ENCODE measurements at places on chromosomes 11 and 22.

DNA sequence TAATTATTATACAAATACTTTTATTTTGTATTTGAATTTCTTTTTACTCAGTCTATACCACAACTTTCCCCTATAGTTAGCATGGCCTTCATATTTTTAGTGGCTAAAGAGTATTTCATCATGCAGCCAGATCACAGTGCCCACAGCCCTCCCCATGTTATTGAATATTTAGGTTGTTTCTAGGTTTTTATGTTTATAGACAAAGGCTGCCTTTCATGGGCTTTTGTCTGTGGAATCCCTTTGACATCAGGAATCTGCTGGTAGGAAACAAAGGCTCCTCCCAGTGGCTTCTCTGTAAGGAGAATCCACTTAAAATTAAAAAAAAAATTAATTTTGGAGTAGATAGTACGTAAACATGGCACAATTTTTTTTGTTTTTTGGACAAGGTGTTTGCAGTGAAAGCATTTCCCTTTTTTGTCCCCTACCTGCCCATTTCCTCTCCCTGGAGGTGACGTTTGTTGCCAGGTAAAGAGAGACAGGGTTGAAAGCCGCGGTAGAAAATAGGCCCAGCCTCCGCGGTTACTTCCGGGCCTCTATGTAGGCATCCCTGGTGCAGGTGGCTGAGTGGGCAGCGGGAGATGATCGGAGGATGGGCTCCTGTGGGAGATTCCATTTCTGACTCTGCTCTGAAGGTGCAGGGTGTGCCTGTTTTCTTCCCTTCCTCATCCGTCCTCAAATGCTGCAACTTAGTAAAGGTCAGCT, 82.2 kb upstream of the OR4B1 start:
- no peak for DNase-seq

DNA sequence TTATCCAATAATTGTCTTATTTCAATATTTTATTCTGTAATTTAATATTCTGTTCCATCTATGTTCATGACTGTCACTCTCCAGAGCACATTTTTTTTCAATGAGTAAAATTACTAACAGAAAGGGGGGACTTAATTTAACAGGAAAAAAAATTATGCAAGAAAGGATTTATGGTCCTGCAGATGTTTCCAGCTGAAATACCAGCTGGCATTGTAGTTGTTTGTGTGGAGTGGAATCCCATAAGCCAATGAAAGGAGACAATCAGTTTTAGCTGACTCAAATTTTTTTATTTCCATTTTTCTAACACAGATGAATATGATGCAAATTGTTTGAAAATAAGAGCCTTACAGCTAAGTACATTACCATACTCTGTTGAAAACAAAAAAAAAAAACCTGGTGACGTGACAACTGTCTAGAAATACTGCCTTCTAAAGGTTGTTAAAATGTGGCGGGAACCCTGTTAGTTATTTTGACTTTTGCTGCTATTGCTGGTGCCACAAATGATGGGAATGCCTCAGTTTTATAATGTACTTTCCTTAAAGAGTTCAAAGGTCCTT, 389.1 kb downstream of the ETS1 start:
- DNase-seq = no peak

DNA sequence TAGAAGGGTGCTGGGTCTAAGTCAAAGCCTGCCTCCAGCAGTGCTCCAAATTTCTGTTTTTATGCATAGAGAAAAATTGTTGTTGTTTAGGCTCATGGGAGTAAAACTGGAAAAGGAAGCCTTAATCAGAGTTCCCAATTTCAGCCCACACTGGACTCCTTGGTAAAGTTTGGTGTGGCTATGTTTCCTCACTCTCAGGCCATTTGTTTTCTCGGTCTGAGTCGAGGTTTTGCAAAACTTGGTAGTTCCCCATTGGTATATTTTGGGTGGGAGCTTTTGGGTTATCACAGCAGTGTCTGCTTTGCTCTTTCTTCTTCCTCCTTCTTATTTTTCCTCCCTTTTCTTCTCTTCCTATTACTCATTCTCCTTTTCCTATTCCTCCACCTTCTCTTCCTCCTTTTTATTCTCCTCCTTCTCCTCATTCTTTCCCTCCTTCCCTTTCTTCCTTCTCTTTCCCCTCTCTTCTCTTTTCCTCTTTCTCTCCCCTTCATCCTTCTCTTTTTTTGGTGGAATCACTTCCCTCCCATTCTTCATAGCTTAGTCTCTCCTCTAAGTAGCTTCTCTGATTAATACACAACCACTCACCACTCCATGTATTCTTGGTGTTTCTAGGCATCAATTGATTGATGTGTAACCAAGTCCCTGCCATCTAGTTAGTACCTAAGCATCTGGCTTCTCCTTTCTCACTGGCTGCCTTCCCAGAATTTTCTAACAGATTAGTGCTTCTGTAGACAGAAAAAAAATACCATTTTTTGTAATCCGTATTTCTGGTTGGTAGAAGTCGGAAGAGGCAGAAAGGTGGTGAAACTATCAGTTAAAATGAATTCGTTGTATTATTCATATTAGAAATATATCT, 10.1 kb downstream of the SLC5A1 start:
- DNase-seq = no peak

DNA sequence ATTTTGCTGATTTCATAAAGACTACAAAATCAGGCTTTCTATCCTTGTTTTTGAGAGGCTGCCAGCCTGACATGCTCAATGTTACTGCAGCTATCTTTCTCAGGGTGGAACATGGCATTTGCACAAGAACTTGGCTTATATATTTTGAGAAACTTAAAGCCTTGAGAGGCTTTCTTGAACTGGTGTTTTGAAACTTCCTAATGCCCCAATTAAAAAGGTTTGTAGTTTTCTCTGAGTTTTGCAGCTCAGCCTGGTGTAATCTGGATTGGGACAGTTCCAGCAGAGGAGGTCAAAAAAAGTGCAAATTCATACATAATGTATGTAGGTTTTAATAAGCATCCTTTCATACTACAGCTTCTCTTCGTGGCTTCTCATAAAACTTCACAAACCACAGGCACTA, 223.4 kb downstream of the FAM76B start:
- DNase-seq = no peak

- DNase-seq = no peak
These were observed 1333.3 kb downstream of the BRD1 start for GRCh38 chr22:48494256-48494967.

DNA sequence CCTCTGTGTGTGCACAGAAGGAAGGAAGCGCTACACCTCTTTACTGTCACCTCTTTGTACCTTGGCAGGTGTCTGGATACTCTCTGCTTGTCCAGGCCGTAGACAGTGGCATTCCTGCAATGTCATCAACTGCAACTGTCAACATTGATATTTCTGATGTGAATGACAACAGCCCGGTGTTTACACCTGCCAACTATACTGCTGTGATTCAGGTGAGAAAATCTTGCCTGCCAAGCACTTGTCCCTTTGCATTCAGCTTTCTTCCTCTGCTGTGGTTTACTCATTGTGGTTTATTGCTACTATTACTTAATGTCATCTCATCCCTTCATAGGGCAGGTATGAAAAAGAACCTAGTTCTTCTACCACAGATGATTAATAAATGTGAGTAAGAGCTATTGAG, 131.9 kb upstream of the MTNR1B start:
- no peak for DNase-seq

DNA sequence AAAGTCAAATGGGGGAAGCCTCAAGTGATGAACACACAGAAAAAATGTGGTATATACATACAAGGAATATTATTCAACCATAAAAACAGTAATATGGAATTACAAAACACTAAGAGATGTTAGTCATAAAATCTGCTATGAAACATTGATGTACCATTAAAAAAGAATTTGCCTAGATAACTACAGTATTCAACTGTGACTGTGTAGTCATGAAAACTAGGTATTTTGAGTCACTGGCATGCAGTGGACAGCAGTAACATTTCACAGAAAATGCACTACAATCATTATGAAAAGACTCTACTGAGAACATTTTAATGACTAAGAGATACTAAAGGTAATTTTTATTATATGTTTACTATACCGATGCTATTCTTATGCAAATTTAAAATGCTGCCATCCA, 11.7 kb downstream of the ZNF195 start:
- DNase-seq = no peak

DNA sequence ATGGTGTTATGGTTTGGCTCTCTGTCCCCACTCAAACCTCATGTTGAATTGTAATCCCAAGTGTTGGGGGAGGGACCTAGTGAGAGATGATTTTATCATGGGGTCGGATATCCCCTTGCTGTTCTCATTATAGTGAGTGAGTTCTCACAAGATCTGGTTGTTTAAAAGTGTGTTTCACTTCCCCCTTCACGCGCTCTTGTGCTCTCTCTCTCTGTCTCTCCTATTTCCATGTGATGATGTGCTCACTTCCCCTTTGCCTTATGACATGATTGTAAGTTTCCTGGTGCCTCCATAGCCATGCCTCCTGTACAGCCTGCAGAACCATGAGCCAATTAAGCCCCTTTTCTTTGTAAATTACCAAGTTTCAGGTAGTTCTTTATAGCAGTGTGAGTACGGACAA, 765.1 kb downstream of the KCNA4 start:
- no peak for DNase-seq

- no peak for DNase-seq
These were observed 45.1 kb downstream of the C11orf96 start for GRCh38 chr11:43987384-43988039.

DNA sequence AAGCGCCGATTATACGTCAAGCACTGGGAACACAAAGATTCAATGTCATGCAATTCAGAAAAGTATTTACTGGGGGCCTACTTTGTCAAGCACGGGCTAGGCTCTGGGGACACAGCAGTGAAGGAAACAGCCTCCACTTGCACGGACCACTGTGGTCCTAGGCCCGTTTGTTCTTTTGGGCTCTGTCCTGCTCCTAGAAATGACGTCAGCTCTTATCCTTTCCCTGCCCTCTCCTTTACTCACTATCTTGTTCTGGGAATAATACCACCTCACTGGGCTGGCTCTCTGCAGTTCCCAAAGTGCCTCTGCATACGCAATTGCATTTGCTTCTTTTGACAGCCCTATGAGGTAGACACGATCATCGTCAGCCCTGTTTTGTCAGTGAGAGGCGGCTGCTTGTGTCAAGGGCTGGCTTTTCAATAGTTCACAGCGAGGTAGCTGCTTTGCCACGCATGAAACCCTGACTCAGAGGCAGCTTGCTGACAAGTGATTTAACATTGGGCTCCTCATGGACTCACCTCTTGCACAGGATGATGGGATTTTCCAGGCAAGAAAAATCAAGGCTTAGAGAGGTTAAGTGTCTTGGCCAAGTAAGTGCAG, 22.9 kb upstream of the IGSF22 start:
- no peak for DNase-seq

DNA sequence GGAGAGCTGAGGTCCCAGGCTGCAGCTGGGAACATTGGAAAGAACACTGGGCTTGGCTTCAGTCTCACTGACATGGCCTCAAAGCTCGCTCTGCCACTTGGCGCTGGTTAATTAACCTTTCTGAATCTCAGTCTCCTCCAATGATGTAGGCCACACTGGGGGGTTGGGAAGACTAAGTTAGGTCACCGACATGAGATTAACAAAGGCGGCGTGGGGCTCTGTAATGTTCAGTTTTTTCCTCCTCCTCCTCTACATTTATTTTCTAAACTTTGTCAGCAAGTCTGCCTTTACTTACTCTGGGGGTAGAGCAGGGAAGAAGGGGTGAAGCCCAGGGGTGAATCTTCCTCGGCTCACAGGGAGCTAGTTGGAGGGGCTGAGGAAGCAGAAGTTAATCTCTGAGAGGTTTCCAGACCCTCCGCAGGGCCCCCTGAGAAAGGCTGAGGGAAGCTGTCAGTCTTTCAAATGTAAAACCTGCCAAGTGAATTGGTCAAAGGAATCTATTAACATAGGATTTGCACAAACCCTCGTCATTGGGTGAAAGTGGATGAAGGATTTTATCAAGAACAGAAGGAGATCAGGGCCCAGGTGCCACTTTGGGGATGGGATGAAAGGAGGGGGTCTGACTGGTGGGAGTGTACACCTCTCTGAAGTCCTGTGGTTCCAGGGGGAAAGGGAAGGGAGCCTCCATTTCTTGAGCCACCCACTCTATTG, 32.1 kb upstream of the TENM4 start:
- DNase-seq = no peak

- no peak for DNase-seq
These were observed 6.7 kb downstream of the DENND6B start for GRCh38 chr22:50320116-50320515.

- DNase-seq = no peak
These were observed 12.0 kb downstream of the IFITM10 start for GRCh38 chr11:1738380-1738779.

DNA sequence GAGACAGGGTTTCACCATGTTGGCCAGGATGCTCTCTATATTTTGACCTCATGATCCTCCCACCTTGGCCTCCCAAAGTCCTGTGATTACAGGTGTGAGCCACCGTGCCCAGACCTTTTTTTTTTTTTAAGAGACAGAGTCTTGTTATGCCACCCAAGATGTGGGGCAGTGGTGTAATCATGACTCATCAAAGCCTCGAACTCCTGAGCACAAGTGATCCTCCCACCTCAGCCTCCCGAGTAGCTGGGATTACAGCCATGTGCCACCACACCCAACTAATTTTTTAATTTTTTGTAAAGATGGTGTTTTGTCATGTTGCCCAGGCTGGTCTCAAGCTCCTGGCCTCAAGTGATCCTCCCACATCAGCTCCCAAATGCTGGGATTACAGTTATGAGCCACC, 37.9 kb downstream of the IZUMO1R start:
- DNase-seq = no peak

GRCh38 chr22:32788904-32789624, 12.4 kb upstream of the TIMP3 start:
- no peak for DNase-seq

GRCh38 chr11:76443268-76443980, 1.4 kb upstream of the EMSY start:
- no peak for DNase-seq

GRCh38 chr11:10818594-10818993, 9.9 kb upstream of the EIF4G2 start:
- no peak for DNase-seq

- no peak for DNase-seq
These were observed 73.2 kb downstream of the CCDC81 start for GRCh38 chr11:86447763-86448480.

GRCh38 chr11:45786272-45786671, 18.7 kb upstream of the SLC35C1 start:
- DNase-seq = no peak

DNA sequence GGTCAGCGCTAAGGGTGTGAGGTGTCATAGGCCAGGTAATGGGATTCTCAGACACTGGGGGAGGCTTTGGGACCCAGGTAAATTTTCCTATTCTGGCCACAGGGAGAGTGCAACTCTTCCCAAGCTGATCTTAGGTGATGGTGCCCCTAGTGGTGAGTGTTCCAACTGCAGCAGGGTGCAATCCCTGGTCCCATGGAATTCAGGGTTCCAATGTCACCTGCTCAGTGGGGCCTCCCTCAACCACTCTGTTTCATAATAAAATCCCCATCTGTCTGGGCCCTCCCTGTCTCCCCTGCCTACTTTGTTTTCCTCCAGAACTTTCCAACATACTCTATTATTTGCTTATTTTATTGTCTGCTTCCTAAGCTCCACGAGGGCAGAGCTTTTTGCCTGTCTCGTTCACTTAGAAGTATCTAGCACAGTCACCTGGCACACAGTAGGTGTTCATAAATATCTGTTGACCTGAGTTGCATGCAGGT, 2.9 kb upstream of the SGSM1 start:
- DNase-seq = peak; percentile 57

DNA sequence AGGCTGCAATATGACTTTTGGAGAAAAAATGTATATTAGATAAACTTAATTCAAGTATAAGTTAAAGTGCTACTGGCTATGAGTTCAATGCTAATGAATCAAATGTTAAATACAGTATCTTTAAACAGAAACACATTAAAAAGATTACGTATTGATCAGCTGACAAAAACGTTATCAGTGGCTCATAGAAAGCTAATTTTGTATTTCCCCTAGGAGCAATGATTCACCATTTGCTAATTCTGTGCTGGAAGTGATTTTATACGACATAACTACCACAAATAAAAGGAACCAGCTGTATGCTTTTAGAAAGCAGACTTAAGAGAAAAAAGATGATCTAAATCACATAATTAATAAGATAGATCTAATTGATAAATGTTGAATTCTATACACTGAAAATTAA, 43.6 kb downstream of the MRE11 start:
- no peak for DNase-seq

Data from CD4-positive, alpha-beta T cell treated with Interleukin-15 for 4 hours (primary cell).